Fibroblast of lung (primary cell): ENCODE measurements at places on chromosomes 12 and 14. TPM values are rescaled to one million over a fixed set of nuclear protein-coding genes. Genes with fewer than 3 reads are reported as not detected.
A peak's percentile ranks its signal among the peaks of the same experiment; 100 is the strongest.

GUCY2C gene
- not detected in 2 replicates for total RNA-seq

USP44 gene
- 27.2 and 27.4 TPM in 2 replicates for total RNA-seq

ACSS3 gene
- total RNA-seq = 32.9 and 47.4 TPM in 2 replicates

LIN52 gene
- 8.2 and 11.9 TPM in 2 replicates for total RNA-seq

STYK1 gene
- under 0.01 TPM in 1 of 2 replicates, not detected in the other for total RNA-seq

GRCh38 chr14:90544566-90544965 is 147.7 kb downstream of the CALM1 start:
- DNase-seq = no peak
- no peaks in the 10 kb centered on the region for H3K27me3 ChIP-seq
- H3K27ac ChIP-seq = no peak overlapping the region
- no peak overlapping the region for H3K4me3 ChIP-seq
- H3K36me3 ChIP-seq = no peaks in the 10 kb centered on the region

DNA sequence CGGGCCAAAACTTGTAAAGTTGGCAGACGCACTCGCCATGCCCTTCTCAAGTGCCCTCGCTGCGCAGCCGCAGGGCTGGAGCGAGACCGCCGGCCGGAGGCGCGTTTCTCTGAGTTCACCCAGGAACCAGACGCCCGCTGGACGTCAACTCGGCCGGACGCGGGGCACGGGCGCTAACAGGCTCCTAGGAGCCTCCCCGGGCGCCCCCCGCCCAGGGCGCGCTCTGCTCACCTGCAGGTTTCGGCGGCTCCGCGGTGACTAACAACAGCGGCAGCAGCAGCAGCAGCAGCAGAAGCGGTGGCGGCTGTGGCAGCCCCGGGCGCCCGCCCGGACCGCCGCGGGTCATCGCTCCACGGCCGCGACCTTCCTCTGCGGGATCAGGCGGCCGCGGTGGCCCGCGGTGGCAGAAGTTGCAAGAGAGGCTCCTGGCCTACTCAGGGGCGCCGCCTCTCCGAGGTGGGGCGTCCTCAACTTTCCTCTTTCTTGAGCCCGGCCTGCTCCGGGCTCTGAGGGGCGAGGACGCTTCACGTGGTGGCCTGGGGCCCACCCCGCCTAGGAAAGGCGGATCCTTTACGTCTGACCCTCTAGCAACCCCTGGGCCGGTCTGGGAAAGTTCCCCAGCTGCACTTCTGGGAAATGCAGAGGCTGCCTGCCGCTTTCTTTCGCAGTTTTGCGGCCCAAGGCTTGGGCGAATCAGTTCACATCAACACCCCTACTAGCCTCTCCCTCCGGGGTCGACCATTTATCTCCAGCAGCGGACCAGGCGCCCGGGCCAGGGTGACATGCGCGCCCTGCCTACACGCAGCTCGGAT is at the start of gene PLBD1:
Gene PLBD1, minus strand, starts transcription at position 533 of the 812 bp plus-strand sequence. Its CDS starts 187 bp downstream, at position 346.
- peak within 1 kb of the TSS; percentile 45 for H3K4me3 ChIP-seq
- H3K27ac ChIP-seq = no peak within 1 kb of the TSS
- peak; percentile 50 for DNase-seq
- H3K27me3 ChIP-seq = no peaks in the 10 kb centered on the region
- H3K36me3 ChIP-seq = no peaks in the 10 kb centered on the region

DNA sequence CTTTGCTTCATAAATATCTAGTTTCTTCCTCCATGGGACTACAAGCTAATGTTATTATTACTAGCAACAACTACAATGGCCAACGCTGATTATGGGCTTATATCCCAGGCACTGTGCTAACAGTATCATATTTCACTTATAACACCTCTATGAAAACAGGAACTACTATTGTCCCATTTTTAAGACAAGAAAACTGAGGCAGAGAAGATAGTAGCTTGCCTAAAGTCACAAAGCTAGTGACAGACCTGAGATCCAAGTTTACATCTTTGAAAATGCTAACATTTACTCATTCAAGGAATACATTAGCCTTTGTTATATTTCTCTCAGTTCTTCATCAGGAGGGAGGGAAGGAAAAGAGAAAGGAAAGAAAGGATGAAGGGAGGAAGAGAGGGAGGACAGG is 32.8 kb downstream of the GIT2 start:
- H3K27me3 ChIP-seq = no peaks in the 10 kb centered on the region
- H3K4me3 ChIP-seq = no peak overlapping the region
- peaks cover 9% of the 10 kb centered on the region for H3K36me3 ChIP-seq
- H3K4me1 ChIP-seq = peaks cover 2% of the 10 kb centered on the region
- no peak overlapping the region for H3K27ac ChIP-seq
- DNase-seq = no peak

GRCh38 chr14:53295985-53296582 is 143.0 kb upstream of the DDHD1 start:
- H3K4me3 ChIP-seq = no peak overlapping the region
- no peaks in the 10 kb centered on the region for H3K4me1 ChIP-seq
- peak; percentile 69 for DNase-seq
- H3K36me3 ChIP-seq = no peaks in the 10 kb centered on the region
- H3K27ac ChIP-seq = no peak overlapping the region

- H3K4me1 ChIP-seq = no peaks in the 10 kb centered on the region
- H3K36me3 ChIP-seq = no peaks in the 10 kb centered on the region
- no peak overlapping the region for H3K4me3 ChIP-seq
- no peak overlapping the region for H3K27ac ChIP-seq
Observed at GRCh38 chr12:124872068-124872719, 8.5 kb upstream of the SCARB1 start.

- peaks cover 11% of the 10 kb centered on the region for H3K36me3 ChIP-seq
- H3K4me3 ChIP-seq = no peak overlapping the region
- H3K4me1 ChIP-seq = no peaks in the 10 kb centered on the region
- no peaks in the 10 kb centered on the region for H3K27me3 ChIP-seq
- H3K27ac ChIP-seq = no peak overlapping the region
Observed at GRCh38 chr12:118023301-118023860, 6.9 kb downstream of the RFC5 start.

DNA sequence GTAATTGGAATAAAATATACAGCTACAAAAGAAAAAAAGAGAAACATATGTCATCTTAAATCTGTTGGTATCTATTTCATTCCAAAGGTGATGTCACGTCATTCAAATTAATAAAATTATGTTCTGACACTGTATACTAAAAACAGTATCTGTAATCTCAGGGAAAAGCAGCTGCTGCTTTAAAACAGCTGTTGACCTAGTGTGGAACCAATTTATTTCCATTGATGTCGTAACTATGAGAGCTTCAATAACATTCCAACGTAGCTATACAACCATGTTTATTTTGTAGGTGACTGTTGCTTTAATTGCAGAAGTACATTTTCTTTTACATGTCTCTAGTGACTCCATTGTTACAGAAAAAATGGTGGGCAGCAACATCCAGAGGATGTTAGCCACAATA is 571.7 kb downstream of the RPS29 start:
- H3K4me3 ChIP-seq = no peak overlapping the region
- H3K27me3 ChIP-seq = no peaks in the 10 kb centered on the region
- H3K27ac ChIP-seq = no peak overlapping the region
- H3K36me3 ChIP-seq = no peaks in the 10 kb centered on the region

DNA sequence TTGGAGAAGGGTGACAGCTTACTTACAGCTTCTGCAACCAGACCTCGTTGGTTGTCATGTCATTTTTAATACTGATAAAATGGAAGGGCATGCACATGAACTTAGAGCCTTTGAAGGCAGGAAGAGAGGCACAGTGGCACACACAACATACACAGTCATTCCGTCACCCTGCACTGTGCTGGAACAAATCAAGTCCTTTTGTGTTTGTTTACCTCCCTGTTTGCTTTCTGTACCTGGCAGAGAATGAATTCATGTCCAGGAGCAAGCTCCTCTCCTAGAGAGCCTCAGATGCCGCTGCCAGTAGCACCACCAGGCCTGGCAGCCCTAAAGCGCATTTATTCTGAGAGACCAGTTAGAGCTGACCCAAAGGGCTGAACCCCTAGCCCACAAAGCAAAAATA is 460.3 kb downstream of the EGLN3 start:
- no peaks in the 10 kb centered on the region for H3K4me1 ChIP-seq
- no peak overlapping the region for H3K4me3 ChIP-seq
- no peaks in the 10 kb centered on the region for H3K27me3 ChIP-seq
- no peak for DNase-seq

- H3K4me3 ChIP-seq = no peak overlapping the region
- DNase-seq = peak; percentile 93
- H3K27me3 ChIP-seq = no peaks in the 10 kb centered on the region
- H3K36me3 ChIP-seq = peaks cover 8% of the 10 kb centered on the region
- H3K27ac ChIP-seq = peak overlapping the region; percentile 23
- H3K4me1 ChIP-seq = no peaks in the 10 kb centered on the region
Observed at GRCh38 chr14:101072945-101073597, 169.5 kb upstream of the RTL1 start.

GRCh38 chr12:30795410-30796312 is 40.9 kb upstream of the CAPRIN2 start:
- peak overlapping the region; percentile 85 for H3K27ac ChIP-seq
- no peaks in the 10 kb centered on the region for H3K27me3 ChIP-seq
- peaks cover 4% of the 10 kb centered on the region for H3K4me1 ChIP-seq
- H3K4me3 ChIP-seq = peak overlapping the region; percentile 60
- H3K36me3 ChIP-seq = no peaks in the 10 kb centered on the region

DNA sequence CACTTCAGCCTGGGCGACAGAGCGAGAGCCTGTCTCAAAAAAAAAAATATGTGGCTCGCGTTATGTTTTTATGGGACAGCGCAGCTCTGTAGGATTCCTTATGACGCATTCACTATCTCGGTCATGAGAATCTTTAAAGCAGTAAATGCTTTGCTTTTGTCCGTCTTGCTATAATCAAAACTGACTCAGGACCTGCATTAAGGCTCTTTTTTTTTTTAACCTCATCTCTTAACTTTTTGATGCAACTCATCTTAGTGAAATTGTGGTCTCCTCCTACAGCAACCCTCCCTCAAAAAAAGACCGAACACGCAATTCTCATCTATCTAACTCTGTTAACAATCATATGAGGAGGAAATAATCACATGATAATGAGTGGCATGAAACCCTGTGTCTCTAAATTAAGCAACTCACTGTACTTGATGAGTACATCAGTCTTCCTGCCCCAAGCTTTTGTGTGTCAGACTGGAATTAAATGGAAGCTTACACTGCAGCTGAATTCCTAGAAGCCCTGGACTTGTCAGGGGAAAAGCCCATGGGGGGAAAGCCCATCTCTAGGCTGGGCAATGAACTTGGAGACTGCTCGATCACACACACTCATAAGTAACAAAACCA is 4.3 kb downstream of the P2RX4 start:
- peaks cover 9% of the 10 kb centered on the region for H3K4me1 ChIP-seq
- peak overlapping the region; percentile 62 for H3K27ac ChIP-seq
- H3K4me3 ChIP-seq = no peak overlapping the region
- no peaks in the 10 kb centered on the region for H3K27me3 ChIP-seq
- peaks cover 6% of the 10 kb centered on the region for H3K36me3 ChIP-seq
- DNase-seq = peak; percentile 41

DNA sequence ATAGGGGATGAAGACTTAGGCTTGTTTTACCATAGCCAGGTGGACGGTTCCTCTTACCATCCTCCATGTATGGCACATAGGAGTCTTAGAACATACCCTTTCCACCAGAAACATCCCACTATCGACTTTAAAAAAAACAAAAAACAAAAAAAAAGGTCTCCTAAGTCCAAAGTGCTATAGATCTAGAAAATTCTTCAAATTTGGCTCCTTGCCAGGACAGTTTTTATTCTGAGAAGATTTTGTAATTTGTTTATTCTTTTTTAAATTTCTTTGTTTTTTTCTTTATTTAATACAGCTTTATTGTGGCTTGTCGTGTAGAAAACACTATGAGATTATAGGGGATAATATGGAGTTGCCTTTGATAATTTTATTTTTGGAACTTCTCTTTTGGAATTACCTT is 197.7 kb downstream of the NUBPL start:
- H3K36me3 ChIP-seq = no peaks in the 10 kb centered on the region
- no peaks in the 10 kb centered on the region for H3K27me3 ChIP-seq
- no peak overlapping the region for H3K4me3 ChIP-seq
- H3K4me1 ChIP-seq = no peaks in the 10 kb centered on the region
- DNase-seq = no peak

DNA sequence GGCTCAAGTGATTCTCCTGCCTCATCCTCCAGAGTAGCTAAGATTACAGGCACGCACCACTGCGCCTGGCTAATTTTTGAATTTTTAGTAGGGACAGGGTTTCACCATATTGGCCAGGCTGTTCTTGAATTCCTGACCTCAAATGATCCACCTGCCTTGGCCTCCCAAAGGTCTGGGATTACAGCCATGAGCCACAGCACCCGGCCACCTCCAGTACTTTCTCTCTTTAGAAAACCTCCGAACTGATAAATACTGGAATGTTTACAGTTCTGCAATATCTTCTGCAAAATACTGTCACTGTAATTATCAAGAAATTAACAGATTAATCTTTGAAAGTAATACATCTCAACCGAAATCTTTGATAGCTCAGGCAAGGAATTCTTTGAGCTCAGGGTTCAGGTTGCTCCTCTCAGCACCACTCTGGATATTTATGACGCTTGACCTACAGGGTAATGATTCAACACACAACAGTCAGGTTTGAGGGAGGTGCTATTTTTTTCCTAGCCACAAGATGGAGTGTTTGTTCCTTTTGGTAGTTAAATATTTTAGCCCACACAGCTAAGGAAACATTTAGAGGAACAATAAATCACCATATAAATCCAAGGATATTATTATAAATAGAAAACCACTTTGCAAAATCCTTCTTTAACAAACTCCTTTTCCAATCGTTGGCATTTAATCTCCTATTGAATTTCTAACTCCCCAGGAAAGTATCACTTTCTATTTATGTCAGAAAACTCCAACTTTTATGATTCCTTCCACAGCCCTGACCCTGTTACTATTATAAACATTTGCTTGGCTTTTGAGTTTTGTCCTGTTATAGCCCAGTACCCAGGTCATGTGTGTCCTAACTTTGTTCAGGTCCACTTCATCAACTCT is 48.6 kb upstream of the GTF2A1 start:
- no peaks in the 10 kb centered on the region for H3K4me1 ChIP-seq
- DNase-seq = peak; percentile 78
- no peak overlapping the region for H3K27ac ChIP-seq
- no peaks in the 10 kb centered on the region for H3K27me3 ChIP-seq
- H3K4me3 ChIP-seq = no peak overlapping the region

DNA sequence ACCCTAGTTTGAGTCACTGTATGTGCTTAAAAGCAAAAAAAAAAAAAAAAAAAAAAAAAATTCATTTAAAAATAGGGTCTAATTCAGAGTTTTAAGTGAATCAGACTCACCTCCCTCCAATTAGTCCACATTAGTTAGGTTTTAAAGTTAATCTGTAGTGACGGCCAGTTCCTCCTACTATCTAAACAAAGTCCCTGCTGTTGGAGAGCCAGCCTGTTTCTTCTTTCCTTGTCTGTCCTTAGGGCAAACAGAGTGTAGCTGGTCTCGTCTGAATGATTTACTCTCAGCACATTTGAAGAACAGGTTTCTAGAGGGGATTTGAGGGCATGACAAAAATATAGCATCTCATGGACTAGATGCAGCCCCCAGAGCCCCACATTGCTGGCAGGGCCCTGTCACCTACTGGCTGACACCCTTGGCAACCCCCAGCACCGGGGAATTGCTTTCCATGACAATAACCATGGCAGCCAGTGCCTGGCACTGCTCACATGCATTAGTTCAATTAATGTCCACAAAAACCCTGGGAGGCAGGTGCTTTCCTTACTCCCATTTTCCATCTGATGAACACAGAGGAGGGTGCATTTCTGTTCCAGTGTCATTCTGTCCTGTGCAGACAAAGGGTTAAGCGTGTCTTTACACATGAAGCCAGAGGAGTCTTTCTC is 138.3 kb downstream of the PLXNC1 start:
- H3K4me3 ChIP-seq = no peak overlapping the region
- no peaks in the 10 kb centered on the region for H3K36me3 ChIP-seq
- no peaks in the 10 kb centered on the region for H3K27me3 ChIP-seq
- peaks cover 12% of the 10 kb centered on the region for H3K4me1 ChIP-seq
- DNase-seq = no peak
- no peak overlapping the region for H3K27ac ChIP-seq
